ENCODE measurements at places on chromosomes 1 and 21. TPM values are rescaled to one million over a fixed set of nuclear protein-coding genes. Genes with fewer than 3 reads are reported as not detected.

Gene TRIM67
- total RNA-seq = not detected

Gene SELENOF
- 200 TPM for total RNA-seq

Gene LYPLAL1
- total RNA-seq = 38.6 TPM

Gene VAV3
- not detected for total RNA-seq

Gene OVAAL
- total RNA-seq = not detected
